Mesothelial cell of epicardium (in vitro differentiated cells): ENCODE measurements at places on chromosomes 7 and 10. TPM values are rescaled to one million over a fixed set of nuclear protein-coding genes. Genes with fewer than 3 reads are reported as not detected.

Gene CPVL
- 10.7 to 11.4 TPM (median 11.1 TPM) in 3 replicates for total RNA-seq

Gene KIN
- total RNA-seq = 17.5 to 19.9 TPM (median 19.2 TPM) in 3 replicates

Gene ADRA2A
- total RNA-seq = 4.7 to 5.2 TPM (median 4.9 TPM) in 3 replicates

Gene MYL7
- total RNA-seq = 11.4 to 14.3 TPM (median 12.5 TPM) in 3 replicates

Gene HTR5A
- not detected in 3 replicates for total RNA-seq

Gene SLC13A4
- 0.09 to 0.14 TPM in 2 of 3 replicates, not detected in the other for total RNA-seq

Gene NRG3
- 0.42 to 0.74 TPM (median 0.57 TPM) in 3 replicates for total RNA-seq

Gene ABCB4
- total RNA-seq = 2.1 to 2.3 TPM (median 2.3 TPM) in 3 replicates

Gene H2BK1
- total RNA-seq = not detected in 3 replicates

Gene TMEM236
- total RNA-seq = 0.04 TPM in 1 of 3 replicates, not detected in the others

Gene SFRP5
- total RNA-seq = 0.69 to 1.1 TPM (median 0.86 TPM) in 3 replicates

Gene SP4
- total RNA-seq = 7.7 to 8.8 TPM (median 8.5 TPM) in 3 replicates

Gene ERV3-1
- total RNA-seq = 54.9 to 57.6 TPM (median 56.6 TPM) in 3 replicates

Gene SPDYE5
- 0.14 to 0.16 TPM in 2 of 3 replicates, not detected in the other for total RNA-seq

Gene DNAH11
- 0.50 to 0.80 TPM (median 0.53 TPM) in 3 replicates for total RNA-seq

Gene MET
- 21.1 to 22.8 TPM (median 22.3 TPM) in 3 replicates for total RNA-seq

Gene CD36
- total RNA-seq = 0.34 to 1.1 TPM (median 0.44 TPM) in 3 replicates

Gene OR2A12
- total RNA-seq = not detected in 3 replicates

Gene ANLN
- total RNA-seq = 30.0 to 31.2 TPM (median 30.5 TPM) in 3 replicates

Gene PIK3CG
- total RNA-seq = 0.07 to 0.11 TPM (median 0.09 TPM) in 3 replicates

Gene ACSM6
- total RNA-seq = not detected in 3 replicates

Gene LMBR1
- total RNA-seq = 61.9 to 69.3 TPM (median 62.3 TPM) in 3 replicates

Gene C10orf105
- 0.11 to 0.25 TPM (median 0.18 TPM) in 3 replicates for total RNA-seq

Gene PFKFB3
- total RNA-seq = 51.0 to 55.0 TPM (median 51.5 TPM) in 3 replicates

Gene LRGUK
- total RNA-seq = 0.96 to 1.0 TPM (median 1.00 TPM) in 3 replicates

Gene NYAP1
- total RNA-seq = 8.2 to 8.5 TPM (median 8.4 TPM) in 3 replicates

Gene CALML3
- 0.07 TPM in 1 of 3 replicates, not detected in the others for total RNA-seq

Gene ARHGAP21
- 117 to 119 TPM (median 119 TPM) in 3 replicates for total RNA-seq

Gene RBM33
- 83.4 to 91.9 TPM (median 91.5 TPM) in 3 replicates for total RNA-seq

Gene TFEC
- total RNA-seq = 0.11 to 0.49 TPM (median 0.44 TPM) in 3 replicates

Gene NPTX2
- 0.70 to 1.4 TPM (median 1.1 TPM) in 3 replicates for total RNA-seq

Gene C10orf62
- total RNA-seq = not detected in 3 replicates

Gene EGR2
- total RNA-seq = 16.9 to 21.9 TPM (median 20.0 TPM) in 3 replicates

Gene PRKG1
- total RNA-seq = 35.0 to 37.0 TPM (median 35.9 TPM) in 3 replicates

Gene CALCR
- total RNA-seq = not detected in 3 replicates

Gene SUGCT
- 8.4 to 9.8 TPM (median 8.9 TPM) in 3 replicates for total RNA-seq

Gene CPN1
- total RNA-seq = not detected in 3 replicates

Gene GRM3
- total RNA-seq = not detected in 3 replicates

Gene FOXI2
- not detected in 3 replicates for total RNA-seq

Gene ZNF365
- not detected in 3 replicates for total RNA-seq

Gene ELOVL3
- total RNA-seq = 0.27 to 0.44 TPM (median 0.43 TPM) in 3 replicates

Gene GHRHR
- total RNA-seq = 1.6 TPM in 1 of 3 replicates, not detected in the others

Gene SPDYE2B
- not detected in 3 replicates for total RNA-seq
